ENCODE measurements at places on chromosomes 6 and 20.

DNA sequence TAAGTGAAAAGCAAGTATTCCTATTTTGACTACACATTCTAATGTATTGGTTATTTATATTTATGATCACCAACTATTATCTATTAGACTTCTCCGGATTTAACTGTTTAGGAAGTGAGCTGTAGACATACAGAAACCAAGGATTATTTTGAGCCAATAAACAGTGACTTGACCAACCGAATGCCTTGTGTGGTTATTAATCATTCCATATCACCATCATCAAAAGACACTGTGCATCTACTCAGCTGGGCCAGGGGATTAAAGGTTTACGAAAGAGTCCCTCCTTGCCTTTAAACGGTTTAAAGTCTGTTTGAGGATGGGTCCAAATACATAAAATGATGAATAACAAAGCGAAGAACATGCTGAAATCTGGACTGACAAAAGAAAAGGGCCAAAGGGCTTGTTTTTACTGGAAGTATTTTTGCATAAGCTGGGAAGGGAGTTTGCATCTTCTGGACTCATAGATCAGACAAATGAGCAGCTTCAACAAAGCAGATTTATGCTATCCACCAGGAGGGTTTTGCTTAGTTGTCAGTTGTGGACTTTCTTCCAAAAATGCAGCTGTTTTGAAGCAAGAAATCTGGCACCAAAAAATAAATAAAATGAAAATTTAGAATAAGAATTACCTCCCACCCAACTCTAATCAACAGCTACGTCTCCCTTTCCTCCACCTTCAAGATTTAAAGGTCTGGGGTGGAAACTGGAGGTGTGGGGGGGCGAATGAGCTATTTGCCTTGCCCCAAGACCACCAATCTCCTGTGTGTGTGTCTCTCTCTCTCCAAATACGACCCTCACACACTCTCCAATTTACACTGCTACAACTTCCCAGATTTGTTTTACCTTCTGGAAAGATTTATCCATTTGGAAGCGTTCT lies 33.6 kb upstream of the ID4 start:
- peak; percentile 58 for DNase-seq

DNA sequence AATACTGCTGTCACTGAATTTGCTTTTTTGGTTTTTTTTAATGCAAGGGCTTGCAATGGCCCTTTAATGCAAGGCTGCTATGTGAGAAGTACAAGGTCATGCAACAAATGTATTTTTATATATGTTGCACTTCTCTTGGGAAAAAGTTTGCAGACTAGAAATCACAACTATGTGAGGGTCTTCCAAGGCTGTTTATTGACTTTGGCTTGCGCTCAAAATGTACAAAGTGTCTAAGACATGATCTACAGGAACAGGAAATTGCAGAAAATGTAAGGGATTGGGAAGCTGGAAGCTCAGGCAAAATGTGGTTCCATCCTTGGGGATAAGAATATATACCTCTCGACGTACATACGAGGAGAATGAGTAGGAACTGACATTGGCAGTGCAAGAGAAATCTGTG lies 92.2 kb upstream of the F13A1 start:
- DNase-seq: no peak

GRCh38 chr20:25626779-25627178 lies 3.0 kb upstream of the NANP start:
- no peak for DNase-seq

DNA sequence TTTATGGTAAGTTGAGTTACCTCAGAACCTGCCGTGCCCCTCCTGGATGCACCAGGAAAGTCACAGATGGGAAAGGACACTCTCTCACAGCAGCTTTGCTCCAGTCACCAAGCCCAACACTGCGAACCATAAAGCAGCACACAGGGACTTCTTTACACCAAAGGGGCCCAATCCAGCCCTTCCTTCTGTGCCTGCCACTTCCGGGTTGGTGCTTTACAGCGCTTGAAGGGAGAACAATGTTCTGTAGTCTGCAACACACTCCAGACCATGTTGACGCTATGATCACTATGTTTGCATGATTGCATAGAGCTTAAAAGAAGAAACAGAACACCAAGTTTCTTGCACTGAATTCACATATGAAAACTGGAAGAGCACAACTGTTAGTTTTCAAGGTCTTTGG lies 57.1 kb downstream of the SERAC1 start:
- DNase-seq: no peak

- peak; percentile 93 for DNase-seq
These were observed 48.3 kb downstream of the ADGRF1 start for GRCh38 chr6:46993846-46994245.

DNA sequence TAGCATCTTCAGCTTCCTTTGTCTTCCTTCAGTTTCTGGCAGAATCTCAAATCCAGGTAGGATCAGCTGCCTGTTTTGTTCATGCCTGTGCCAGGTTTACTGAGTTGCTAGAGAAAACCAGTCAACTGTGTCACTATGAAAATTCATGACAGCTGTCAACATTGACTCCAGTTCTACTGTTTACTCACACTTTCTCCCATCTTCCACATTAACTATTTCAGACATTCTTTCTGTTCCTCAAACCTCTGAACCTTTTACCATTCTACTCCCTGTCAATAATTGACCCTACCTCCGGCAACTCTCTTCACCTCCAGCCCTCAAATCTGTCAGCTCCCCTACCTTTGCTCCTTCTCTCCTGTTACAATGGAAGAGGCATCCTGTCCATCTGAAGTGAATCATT lies 8.5 kb downstream of the ENPP4 start:
- DNase-seq: no peak

DNA sequence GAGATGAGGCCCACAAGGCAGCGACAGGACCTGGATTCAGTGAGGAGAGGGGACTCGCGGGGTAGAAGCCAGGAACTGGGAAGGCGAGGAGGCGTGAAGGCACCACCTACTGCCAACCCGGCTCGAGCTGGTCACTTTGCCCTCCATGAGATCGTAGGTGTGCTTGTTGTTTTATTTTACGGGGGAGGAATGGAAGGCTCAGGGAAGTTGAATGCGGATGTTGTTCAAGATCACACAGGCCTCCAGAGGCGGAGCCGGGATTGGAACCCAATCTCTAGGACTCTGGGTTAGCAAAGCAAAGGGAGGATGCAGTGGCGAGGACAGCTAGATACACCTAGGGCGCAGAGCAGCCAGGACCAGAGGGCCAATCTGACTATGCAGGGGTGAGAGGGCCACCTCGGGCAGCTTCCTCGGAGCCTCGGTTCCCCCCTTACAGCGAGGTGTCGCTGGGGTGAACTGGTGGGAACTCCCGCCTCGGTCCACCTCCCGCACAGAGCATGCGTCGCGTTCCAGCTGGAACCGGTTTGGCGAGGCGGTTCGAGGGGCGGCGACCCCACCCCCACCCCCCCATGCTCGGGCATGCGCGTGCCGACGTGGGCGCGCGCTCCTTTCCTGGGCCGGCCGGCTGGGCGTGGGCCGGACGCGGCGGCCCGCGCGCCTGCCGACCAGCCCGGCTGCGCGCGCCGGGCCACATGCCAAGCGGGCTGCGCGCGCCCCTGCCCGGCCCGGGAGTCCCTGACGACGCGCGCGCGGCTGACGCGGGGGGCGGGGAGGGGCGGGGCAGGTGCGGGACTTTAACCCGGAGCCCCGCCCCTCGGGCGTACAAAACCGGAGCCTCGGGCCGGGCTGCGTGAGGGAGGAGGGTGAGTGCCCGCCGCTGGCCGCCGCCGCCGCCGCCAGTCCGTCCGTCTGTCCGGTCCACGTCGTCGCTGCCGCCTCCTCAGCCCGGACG lies 80.4 kb upstream of the MYL9 start:
- DNase-seq: peak; percentile 70

DNA sequence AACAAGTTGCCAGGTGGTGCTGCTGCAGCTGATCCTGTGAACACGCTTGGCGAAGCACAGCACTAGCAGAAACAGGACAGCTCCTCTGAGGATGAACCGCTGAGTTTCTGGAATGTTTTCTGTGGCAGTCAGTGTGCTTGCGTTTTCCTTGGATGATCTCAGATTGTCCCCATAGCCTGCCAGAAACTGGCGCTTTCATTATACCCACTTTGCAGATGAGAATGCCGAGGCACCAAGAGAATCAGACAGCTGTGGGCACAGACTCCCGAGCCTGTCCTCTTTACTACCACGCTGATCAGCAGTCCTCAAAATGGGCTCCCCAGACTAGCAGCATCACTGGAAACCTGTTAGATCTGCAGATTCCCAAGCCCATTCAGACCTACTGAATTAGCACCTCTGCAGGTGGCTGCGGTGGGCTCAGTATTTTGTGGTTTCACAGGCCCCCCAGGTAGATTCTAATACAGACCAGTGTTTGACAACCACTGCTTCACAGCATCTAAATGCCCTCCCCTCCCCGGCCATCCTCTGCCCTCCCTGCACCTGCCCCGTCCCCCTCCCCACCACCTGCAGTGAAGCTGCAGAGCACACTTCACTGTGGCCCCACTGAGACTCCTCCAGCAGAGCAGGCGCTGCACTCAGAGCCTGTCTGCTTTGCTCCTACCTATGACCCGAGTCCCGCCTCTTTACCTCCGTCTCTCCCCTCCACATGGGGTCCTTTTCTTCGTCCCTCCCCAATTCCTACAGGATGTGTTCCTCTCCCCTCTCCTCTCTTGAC lies 29.6 kb downstream of the SPATA2 start:
- no peak for DNase-seq

GRCh38 chr6:53426667-53427270 lies 78.0 kb upstream of the ELOVL5 start:
- no peak for DNase-seq

DNA sequence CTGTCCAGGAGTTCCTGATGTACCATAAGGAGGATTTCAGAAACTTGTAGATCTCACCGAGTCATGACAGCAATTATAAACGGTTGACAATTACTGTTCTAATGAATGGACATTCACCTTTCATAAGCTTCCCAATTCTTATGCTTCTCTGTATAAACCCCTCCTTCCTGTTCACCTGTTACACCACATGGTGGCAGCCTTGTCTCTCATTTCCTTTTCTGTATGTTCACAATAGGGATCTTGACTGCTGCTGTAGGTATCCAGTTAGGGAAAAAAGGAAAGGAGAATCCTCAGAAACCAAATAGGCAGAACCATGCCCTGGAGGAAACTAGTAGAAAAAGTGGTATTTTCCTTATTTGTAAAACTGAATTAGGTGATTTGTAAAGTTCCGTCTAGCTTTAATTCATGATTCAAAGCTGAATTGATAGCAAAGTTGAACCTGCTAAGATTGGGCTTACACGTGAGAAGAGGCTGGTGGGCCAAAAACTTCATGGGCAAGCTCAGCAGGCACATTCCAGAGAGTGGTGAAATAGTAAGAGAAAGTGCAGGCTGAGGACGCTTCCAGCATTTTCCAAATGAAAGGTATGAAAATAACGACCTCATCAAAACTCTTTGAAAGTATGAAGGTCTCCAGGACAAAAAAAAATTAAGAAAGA lies 29.0 kb upstream of the TBPL1 start:
- peak; percentile 82 for DNase-seq

DNA sequence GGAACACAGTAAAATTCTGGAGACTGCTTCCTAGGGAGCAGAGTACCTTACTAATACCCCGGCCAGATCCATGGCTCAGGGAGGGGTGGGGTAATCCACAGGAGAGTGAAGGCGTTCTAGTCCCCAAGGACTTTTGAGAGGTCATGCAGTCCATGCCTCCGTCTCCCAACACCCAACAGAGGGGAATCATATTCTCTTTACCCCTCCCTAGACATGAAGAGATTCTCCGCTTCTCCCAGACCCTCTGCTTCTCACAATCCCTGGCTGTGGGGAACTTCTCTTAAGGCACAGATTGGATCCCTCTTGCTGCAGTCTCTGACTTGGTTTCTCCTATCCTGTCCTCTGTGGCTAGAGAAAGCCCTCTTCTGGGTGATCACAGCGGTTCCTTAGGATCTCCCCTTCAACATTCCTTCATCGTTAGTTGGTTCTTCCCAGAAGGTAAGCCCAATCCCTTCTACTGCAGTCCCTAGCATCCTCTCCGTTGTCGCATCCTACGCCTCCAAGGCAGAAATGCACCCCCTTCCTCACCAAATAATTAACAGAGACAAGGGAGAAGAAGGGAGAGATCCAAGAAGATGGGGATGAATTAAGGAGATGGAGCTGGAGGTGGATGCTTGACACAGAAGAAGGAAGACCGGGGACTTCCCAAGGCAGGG lies 562 bp downstream of the GGT7 start:
- DNase-seq: no peak

- DNase-seq: no peak
These were observed 46.6 kb downstream of the SCGN start for GRCh38 chr6:25698631-25699030.

DNA sequence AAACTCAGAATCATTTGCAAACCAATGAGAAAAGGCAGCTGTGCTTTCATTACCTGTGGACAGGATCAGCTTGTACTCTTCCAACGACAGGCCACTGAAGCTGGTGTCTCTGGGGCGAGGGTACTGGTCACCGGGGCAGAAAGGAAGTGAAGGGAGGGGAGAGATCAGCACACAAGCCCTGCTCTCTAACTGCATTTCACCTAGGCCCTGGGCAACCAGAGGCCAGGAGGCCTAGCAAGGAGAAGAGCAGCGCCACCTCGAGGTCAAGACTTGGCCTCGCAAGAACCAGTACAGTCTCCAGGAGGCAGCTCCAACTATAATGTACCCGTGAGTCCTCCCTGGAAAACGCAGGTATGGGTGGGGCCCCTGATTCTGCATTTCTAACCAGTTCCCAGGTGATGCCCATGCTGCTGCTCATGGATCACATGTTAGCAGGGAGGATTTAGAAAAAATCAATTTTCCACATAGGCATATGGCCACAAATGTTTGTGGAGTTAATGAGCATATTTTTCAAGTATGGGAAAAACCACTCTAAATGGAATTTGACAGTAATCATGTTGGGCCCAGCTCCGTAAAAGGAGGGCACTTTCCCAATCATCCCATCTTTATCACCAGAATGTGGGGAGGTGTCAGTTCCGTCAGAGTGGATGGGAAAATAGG lies 11.0 kb downstream of the UQCC2 start:
- DNase-seq: peak; percentile 62

DNA sequence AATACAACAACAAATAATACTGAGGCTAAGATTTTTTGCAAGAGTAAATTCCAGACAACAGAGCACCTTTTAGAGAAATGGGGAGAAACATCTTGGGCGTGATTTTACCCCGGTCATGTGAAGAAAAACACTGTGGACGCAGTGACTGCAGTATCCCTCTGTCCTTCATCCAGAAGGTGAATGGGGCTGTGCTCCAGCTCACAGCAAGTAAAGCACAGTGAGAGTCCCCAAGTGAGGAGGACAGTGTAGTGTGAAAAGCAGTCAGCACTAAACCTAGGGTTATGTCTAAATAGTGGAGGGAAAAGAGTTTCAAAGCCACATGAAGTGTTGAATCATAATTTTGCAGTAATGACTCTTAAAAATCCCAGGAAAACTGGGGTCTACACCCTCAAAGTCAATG lies 338.4 kb downstream of the PACRG start:
- no peak for DNase-seq

GRCh38 chr6:41607736-41608135 lies 30.5 kb upstream of the MDFI start:
- no peak for DNase-seq

- DNase-seq: no peak
These were observed 46.2 kb upstream of the ZNF217 start for GRCh38 chr20:53639647-53640440.

- no peak for DNase-seq
These were observed 232.8 kb downstream of the GRIK2 start for GRCh38 chr6:101626269-101626668.
